Stimulated activated CD4-positive, alpha-beta T cell treated with anti-CD3 and anti-CD28 coated beads, Interleukin-2, amount 100 ng/mL, for 24 hours (primary cell): ENCODE measurements at places on chromosomes 16 and 17.

- DNase-seq, result no peak
These were observed 4.9 kb downstream of the KRT27 start for GRCh38 chr17:40777459-40777858.

GRCh38 chr17:45924332-45924820, 30.0 kb downstream of the MAPT start:
- DNase-seq, result no peak

DNA sequence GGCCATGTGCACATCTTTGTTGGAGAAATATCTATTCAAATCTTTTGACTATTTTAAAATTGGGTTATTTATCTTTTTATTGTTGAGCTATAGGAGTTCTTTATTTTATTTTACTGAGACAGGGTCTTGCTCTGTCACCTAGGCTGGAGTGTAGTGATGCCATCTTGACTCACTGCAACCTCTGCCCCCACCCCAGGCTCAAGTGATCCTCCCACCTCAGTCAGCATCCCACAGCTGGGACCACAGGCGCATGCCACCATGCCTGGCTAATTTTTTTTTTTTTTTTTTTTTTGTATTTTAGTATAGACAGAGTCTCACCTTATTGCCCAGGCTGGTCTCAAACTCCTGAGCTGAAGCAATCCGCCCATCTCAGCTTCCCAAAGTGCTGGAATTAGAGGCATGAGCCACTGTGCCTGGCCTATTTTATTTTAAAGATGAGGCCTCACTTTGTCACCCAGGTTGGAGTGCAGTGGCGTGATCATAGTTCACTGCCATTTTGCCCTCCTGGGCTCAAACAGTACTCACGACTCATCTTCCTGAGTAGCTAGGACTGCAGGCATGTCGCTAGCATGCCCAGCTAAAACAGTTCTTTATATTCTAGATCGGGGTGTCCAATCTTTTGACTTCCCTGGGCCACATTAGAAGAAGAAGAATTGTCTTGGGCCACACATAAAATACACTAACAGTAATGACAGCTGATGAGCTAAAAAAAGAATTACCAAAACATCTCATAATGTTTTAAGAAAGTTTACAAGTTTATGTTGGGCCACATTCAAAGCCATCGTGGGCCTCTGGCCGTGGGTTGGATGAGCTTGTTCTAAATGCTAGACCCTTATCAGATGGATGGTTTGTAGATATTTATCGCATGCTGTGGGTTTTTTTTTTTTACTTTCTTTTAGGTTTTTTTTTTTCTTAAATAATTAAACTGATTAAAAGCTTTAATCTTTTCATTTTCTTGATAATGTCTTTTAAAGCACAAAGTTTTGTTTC, 13.7 kb downstream of the TENT4B start:
- peak; percentile 14 for DNase-seq

- DNase-seq, result no peak
These were observed 32.1 kb downstream of the NKD1 start for GRCh38 chr16:50580180-50580798.

- DNase-seq, result no peak
These were observed 87.3 kb downstream of the MAP2K6 start for GRCh38 chr17:69501591-69502468.

- peak; percentile 33 for DNase-seq
These were observed 18.8 kb upstream of the ERN1 start for GRCh38 chr17:64148699-64149098.

GRCh38 chr16:81808933-81809480, 29.9 kb downstream of the PLCG2 start:
- DNase-seq, result no peak

- DNase-seq, result no peak
These were observed 325.5 kb downstream of the C16orf95 start for GRCh38 chr16:86991679-86992078.

- no peak for DNase-seq
These were observed 758.4 kb downstream of the CDH8 start for GRCh38 chr16:61277849-61278248.

GRCh38 chr17:57086069-57086930, 1.3 kb downstream of the AKAP1 start:
- peak; percentile 29 for DNase-seq

DNA sequence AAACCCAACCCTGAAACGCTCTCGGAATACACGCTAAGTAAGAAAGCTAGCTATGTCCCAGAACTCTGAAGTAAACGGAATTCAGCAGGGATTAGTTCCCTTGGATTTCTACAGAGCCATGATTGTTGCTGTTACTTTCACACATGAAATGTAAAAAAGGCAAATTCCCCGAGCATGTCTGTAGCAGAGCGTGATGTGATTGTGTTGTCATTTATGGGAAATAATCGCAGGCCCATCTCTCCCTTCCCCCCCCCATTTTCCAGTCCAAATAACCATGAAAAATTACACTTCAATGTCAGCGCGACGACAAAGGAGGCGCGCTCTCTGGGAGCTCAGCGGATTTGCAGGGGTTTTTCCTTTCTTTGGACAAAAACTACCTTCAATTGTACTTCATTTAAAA, 209.0 kb downstream of the ZFHX3 start:
- DNase-seq, result no peak

DNA sequence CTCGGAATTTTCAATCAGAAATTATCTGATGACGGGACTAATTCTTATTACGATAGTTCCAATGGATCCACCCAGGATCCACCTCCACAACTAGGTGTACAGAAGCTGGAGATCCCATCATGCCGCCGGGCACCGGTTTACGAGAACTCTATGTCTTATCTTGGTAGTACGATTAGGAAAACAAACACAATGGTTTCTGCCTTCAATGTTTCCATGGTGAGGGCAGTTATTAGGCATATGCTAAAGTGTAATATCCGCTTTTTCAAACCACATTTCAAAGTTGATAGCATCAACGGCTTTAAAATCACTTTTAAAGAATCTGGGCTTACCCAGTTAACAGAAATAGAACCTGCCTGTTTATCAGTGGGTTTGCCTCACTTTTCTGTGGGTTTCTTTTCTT, 705.7 kb downstream of the MAF start:
- peak; percentile 29 for DNase-seq

GRCh38 chr17:49995055-49995738, at the start of gene DLX3:
Gene DLX3 (minus strand): TSS chr17:49995224. CDS start chr17:49994998, 226 bp downstream.
- DNase-seq, result peak; percentile 46

- no peak for DNase-seq
These were observed 30.7 kb downstream of the WWOX start for GRCh38 chr16:78130083-78130608.

GRCh38 chr16:67052399-67052798, 23.4 kb downstream of the CBFB start:
- DNase-seq, result no peak

GRCh38 chr17:50848711-50849110, 13.3 kb downstream of the WFIKKN2 start:
- DNase-seq, result no peak

DNA sequence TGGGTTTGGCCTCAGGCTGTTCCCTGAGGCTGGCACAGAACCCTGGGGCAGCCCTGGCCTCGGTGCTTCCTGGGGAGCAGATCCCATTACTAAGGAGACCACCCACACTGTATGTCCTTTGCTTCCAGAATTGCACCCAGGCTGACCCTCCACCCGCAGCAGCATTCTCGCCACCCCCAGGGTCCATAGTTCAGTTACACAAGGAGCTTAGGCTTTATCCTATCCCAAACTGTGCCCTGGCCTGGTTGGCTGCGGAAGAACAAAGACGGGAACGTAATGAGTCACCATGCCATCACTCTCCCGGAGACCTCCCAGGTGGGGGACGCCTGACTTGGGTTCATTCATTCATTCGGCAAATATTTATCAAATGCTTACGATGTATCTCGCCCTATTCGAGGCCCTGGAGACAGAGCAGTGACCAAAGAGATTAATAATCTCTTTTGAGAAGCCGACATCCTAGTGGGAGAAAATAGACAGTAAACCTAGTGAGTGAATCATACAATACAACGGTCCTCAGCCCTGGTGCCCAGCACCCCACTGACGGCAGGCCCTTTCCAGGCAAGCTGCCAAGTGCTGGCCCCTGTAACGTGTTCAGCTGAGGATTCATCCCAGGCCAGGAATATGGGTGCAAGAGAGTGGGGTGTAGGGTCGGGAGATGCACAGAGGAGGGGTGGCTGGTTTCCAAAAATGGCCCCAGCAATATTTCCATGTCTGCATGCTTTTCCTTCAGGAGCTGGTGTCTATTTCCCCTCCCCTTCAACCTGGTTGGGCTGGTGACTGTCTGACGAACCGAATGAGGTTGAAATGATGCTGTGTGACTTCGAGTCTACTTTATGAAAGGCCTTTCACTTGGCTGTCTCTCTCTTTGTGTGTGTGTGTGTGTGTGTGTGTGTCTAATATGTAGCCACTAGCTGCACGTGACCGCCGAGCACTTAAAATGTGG, 134.2 kb downstream of the MGAT5B start:
- no peak for DNase-seq

GRCh38 chr16:2966043-2966807, 2.1 kb downstream of the KREMEN2 start:
- DNase-seq, result no peak

DNA sequence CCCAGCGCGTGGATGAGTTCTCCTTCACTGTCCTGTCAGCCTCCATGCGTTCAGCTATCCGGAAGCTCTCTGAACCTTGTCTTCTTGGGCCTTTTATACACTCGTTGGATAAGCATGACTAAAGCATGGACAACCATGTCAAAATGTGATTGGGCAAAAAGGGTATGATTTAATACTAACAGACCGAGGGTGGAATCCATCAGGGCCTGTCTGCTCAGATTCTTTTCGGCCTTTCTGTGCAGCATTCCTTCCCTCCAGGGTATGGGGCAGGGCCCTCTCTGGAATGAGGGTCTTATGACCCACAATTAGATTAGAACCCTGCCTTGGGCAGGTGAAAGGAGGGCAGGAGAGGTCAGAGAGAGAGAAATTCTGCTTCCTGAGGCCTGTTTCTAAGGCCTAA, 14.0 kb upstream of the CCL5 start:
- no peak for DNase-seq

GRCh38 chr16:10597187-10597601, 16.8 kb upstream of the EMP2 start:
- no peak for DNase-seq

DNA sequence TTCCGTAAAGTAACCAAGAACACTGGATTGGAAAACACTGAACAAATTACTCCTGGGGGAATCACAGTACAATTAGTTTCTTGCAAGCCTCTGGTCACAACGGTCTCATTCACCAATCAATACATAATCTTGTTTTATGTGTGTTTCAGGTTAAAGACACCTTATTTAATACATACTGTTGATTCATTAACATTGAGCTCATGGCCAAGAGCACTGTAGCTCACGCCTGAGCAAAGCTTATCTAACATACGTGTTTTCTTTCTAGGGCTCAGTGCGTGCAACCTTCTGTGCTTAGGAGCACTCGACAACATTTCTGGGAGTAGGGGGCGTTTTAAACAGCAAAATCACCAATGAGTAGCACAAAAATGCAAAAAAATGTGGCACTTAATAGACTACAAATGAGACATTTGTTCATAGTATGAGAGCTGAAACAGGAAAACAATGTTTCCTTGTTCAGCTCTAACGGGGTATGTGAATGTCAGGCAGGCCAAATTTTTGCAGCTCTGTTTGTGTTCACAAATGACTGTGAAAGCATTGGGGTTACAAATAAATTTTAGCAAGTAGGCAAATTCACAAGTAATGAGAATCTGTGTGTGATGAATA, 206.2 kb downstream of the CNTNAP4 start:
- no peak for DNase-seq

GRCh38 chr17:35715416-35715815, 16.0 kb upstream of the RASL10B start:
- no peak for DNase-seq

DNA sequence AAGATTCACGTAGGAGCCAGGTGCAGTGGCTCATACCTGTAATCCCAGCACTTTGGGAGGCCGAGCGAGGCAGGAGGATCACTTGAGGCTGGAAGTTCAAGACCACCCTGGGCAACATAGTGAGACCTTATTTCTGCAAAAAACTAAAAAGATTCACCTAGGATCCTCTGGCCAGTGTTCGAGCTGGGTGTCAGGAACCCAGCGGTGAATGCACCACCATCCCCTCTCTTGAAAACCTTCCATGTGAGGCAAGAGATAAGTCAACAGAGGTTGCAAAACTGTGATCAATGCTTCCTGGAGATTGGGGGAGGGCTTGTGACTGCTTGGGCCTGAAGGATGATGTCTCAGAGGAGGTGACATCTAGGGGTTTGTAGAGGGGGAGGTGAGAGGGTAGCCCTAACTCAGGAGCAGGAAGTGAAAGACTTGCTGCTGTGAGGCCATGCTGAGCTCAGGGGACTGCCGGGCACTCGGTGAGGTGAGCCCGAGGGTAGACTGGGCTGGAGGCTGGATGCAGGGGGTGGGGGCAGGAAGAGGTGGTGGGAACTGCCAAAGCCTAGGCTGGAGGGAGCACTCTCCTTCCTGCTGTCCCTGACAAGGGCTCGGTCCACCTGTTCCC, 11.7 kb downstream of the GJD3 start:
- no peak for DNase-seq

DNA sequence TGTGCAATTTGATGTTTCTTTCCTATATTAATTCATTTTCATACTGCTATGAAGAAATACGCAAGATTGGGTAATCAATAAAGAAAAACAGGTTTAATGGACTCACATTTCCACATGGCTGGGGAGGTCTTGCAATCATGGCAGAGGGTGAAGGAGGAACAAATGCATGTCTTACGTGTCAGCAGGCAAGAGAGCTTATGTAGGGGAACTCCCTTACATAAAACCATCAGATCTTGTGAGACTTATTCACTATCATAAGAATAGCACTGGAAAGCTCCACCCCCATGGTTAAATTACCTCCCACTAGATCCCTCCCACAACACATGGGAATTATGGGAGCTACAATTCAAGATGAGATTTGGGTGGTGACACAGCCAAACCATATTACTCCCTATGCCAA, 418.9 kb upstream of the MAF start:
- no peak for DNase-seq

DNA sequence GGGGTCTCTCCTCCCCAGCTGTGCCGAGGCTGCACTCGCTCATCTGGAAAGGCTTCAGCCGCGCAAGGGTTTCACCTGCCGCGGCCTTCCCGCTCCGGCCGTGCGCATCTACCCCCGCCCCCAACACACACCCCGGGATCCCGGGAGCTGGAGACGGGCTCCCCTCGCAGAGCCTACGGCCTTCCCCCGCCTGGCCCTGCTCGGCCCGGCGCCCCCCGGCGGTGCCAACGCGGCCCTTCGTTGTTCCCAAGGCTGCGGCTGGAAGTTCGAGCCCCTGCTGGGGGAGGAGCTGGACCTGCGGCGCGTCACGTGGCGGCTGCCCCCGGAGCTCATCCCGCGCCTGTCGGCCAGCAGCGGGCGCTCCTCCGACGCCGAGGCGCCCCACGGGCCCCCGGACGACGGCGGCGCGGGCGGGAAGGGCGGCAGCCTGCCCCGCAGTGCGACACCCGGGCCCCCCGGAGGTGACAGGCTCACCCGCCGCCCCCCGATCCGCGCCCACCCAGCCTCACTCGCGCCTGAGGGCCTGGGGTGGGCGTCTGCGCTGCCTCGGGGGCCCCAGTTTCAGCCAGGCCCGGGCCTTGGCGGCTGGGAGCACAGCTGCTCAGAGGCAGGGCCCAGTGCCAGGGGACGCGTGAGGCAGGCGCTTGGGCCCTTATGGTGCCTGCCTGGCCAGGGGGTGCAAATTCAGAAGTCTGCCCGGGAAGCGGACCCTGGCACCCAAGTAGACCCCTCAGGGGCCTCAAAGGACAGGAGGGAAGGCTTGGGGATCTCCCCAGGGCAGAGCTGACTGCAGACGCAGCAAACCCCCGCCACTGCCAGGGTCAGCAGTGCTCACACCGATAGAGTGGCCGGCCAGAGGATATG, 11.2 kb downstream of the GALK1 start:
- peak; percentile 76 for DNase-seq

- DNase-seq, result no peak
These were observed 3.8 kb upstream of the VAC14 start for GRCh38 chr16:70804734-70805169.

GRCh38 chr17:6551356-6551755, 5.0 kb downstream of the PITPNM3 start:
- no peak for DNase-seq
